NCI-H2171 (cell line): ENCODE measurements at places on chromosomes 4 and X.

- no peak for DNase-seq
These were observed 408.5 kb downstream of the GLUD2 start for GRCh38 chrX:121455890-121456289.

- DNase-seq = no peak
These were observed 13.7 kb upstream of the AREG start for GRCh38 chr4:74431113-74431826.

- no peak for DNase-seq
These were observed 6.6 kb upstream of the ENOX2 start for GRCh38 chrX:130909469-130910136.

- DNase-seq = no peak
These were observed 177.9 kb upstream of the TENM3 start for GRCh38 chr4:182065255-182065654.

GRCh38 chrX:53481816-53482465 lies 47.8 kb upstream of the HSD17B10 start:
- peak; percentile 18 for DNase-seq

- DNase-seq = peak; percentile 12
These were observed 89.0 kb downstream of the TRAPPC11 start for GRCh38 chr4:183747931-183748670.

- no peak for DNase-seq
These were observed 8.3 kb upstream of the DLG3 start for GRCh38 chrX:70436343-70436742.

- DNase-seq = no peak
These were observed 123.9 kb downstream of the KDR start for GRCh38 chr4:55001538-55001937.

GRCh38 chr4:164931551-164932324 lies 45.7 kb downstream of the TRIM61 start:
- DNase-seq = no peak

DNA sequence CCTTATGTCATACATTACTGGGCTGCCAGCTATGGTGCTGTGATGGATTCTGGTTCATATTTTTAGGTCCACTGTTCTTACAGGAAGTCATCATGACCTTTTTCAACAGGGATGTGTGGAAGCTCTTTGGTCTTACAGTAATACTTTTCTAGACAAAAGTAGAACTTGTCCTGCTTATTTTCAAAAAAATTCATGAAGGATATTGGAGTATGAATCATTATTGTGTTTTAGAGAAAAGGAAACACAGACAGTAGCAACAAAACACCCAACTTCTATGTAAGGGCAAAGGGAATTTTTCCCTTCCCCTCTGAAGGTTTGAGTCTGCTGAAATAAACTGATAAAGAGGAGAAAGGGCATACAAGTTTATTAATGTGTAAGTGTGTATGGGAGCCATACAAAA lies 54.7 kb upstream of the FAM9C start:
- DNase-seq = no peak

DNA sequence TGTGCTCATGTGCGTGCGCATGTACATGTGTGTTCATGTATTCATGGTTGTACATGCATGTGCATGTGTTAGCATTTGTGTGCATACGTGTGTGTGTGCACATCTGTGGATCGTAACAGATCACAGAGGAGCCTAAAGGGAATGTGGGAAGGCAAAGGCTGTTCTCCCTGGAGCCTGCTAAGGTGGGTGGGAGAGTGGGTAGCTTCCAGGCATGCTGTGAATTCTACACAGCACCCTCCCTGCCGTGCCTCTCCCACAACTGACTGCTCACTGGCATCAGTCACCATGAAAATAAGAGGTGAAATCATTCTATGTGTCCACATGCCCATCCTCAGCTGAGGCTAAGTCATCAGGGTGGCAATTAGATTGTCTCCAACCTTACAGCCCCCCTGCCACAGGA lies 600.9 kb downstream of the MID1IP1 start:
- no peak for DNase-seq

GRCh38 chr4:125620066-125620860 lies 305.5 kb downstream of the FAT4 start:
- DNase-seq = no peak

- no peak for DNase-seq
These were observed 56.6 kb downstream of the ARHGAP6 start for GRCh38 chrX:11609109-11609508.

GRCh38 chr4:13355111-13355880 lies 128.8 kb downstream of the RAB28 start:
- no peak for DNase-seq

DNA sequence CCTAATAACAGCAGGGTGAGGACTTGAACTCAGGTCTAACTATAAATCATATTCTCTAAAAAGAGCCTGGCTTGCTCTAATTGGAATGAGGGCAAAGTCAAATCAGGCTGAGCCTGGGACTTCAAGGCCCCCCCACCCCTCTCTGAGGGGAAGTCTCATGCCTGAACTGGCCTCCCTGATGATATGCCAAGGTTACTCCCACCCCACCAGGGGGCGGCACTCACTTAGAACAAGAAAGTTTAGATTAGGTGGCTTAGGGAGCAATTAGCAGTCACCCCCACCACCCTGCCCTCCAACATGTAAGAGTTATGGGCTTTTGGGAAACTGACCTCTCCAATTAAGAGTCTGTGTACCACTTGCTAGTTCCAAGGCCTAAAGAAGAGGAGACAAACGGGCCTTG lies 2.7 kb downstream of the FOXO4 start:
- no peak for DNase-seq

DNA sequence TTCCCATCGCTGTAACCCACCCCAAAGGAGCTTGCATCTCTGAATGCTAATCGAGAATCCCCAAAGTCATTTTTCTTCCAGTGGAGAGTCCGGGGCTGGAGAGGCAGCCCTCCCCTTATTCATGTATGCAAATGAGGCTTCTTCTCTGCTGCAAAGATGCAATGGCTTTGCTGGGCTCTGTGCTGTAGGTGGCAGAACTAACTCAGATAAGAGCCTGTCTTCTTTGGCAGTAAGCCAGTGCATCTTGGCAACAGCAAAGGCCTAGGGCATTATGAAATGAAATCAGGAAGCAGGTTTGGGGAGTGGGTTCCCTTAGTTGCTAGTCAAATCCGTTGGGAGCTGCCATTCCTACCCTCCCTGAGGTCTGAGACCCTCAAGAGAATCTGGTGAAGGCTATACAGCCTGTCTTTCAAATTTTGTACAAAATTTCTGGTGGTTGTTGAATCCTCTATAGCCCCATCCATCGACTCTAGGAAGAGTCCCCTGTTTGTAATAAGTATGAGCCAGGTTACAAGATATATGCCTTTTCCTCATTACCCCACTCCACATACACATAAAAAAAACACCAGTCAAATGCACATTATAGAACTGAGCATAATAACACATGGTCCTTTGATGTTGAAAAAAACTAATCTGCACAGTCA lies 290.6 kb upstream of the TAPT1 start:
- DNase-seq = no peak

DNA sequence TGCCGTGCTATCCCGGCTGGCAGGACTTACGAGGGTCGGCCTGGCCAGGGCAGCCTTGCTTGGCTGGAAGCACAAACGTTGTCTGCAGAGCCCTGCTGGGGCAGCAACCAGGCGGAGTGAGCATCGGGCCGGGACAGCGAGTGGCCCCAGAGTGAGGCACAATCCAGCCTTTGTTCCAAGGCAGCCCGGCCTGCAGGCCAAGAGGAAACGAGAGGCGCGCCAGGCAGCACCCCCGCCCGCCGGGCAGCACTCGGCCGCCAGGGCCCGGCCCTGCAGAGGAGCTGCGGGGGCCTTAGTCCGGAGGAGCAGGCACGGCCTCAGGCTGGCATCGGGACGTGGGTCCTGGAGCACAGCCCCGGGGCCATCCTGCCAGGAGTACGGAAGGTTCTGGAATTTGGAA lies 24.1 kb downstream of the FGFRL1 start:
- no peak for DNase-seq

GRCh38 chr4:56198265-56198664 lies 189.0 kb downstream of the AASDH start:
- no peak for DNase-seq

DNA sequence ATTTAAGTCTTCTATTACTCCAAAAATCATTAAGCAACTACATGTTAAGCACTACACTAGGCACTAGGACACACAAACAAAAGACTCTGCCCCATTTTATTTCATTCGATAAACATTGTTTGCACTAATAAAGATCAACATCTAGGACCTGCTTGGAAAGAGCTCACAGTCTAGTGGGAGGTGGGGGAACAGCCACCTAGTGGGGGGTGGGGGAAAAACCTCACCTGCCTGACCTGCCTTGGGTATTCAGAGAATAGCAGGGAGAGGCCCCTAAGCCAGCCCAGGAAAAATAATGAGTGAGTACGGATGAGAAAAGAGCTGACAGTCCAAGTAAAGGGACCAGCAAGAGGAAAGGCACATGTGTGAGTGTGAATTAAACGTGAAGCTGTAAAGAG lies 52.2 kb downstream of the PRDM5 start:
- DNase-seq = no peak

DNA sequence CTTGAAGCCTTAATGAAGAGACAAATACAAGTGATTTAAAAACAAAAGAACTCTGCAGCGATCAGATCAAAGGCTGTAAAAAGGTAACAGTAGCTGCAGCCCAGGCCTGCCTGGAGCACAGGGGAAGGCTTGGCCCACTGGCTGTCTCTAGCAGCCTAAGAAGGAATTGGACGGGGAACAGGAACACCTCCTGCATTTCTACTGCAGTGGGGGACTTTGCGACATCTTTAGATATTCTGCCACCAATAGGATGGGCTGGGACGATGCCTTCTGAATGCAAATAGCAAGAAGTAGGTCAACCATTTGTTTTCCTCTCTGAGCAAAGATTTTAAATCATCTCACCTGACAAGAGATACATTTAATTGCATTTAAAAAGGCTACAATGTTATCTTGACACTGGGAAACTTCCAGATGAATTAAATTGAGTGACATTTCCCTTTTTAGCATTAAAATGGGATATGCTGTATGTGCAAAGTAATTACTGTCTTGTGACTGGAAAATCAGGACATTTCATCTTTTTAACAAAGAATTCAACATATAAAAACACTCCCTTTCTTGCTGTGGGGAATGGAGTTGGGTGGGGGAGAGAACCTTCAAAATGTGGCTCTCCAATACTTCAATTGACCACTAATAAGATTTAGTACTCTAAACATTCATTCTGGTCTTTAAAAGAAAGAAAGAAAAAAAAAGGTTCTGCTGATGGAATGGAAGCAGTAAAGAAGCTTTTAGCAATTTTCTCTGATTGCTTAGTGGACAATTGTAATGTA lies 70.0 kb downstream of the NYX start:
- no peak for DNase-seq
